Activated CD4-positive, alpha-beta memory T cell treated with anti-CD3 and anti-CD28 coated beads, Interleukin-2, amount 10 ng/mL, durations not matched to agents 7 days and 5 days (primary cell): ENCODE measurements at places on chromosomes 3 and 15. TPM values are rescaled to one million over a fixed set of nuclear protein-coding genes. Genes with fewer than 3 reads are reported as not detected.

The SUCNR1 gene
- total RNA-seq = not detected

The MESP1 gene
- 3.5 TPM for total RNA-seq

- peak; percentile 69 for DNase-seq
Measured at GRCh38 chr3:14806641-14807263, 12.0 kb upstream of the FGD5 start.

DNA sequence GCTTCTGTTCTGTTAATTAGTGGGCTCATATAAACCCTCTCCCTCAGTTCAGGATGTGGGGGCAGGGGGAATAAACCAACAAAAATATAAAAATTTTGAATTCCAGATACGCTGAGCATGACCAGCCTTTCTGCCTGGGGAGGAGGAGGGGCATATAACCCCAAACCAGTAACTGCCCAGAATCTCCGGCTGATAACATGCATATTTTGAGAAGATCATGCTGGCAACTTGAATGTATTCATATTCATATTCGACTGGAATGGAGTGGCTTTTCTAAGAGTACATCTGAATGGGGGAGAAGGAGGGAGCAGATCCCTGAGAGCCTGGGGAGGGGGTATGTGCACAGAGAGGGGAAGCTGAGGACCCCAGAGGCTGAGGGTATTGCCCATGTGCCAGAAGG, 54.5 kb upstream of the LCTL start:
- DNase-seq = no peak

DNA sequence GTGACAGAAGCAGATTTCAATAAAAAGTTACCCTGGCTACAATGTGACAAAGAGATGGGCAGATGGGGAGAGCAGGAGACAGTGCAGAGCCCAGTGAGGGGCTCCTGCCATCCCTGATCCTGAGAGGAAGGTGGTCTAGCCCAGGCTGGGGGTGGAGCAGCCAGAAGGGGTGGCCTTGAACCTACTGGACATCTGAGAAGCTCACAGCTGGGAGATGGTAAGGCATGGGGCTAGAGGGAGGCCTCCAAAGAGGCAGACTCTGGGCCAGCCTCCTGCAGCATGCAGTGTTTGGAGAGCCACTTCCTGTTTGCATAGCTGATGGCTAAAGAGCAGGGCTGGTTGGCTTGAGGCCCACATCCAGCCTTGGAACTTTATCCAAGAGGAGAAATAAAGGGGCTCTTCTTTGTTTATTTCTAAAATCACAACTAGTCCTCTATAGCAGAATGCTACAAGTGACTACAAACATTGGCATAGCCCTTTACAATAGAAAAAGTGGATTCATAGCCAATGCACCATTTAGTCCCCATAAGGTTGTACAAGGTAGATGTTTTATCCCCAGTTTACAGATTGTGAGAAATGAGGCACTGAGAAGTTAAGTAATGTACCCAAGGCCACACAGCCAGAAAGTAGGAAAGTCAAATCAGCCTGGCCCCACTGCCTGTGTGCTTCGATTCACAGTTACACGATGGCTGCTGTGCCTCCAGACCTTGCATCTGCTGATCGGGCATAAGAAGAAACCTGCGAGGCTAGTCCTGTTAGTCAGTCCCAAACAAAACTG, 4.6 kb downstream of the EFCC1 start:
- DNase-seq = no peak

DNA sequence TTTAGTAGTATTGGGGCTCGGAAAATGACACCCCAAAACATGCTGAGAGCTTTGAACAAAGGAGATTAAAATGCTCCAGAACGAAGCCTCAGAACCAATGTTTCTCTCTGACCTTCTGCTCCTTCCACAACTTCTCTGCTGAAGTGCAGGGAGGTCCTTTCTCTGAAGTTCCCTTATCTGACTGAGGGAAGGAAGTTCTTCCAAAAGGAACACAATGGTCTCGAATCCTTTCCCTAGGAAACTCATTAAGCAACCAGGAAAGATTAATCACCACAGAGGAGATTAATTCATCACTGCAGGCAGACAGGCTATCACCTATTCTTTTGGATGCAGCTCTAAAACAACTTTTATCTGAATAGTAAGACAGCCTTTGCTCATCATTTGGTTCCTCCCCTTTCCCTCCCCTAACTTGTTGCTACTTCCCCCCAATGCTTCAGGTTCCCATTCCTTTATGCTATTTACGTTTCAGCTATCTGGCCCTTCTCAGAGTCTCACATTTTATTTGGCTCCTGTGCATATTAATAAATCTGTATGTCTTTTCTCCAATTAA, 18.2 kb upstream of the WDR49 start:
- no peak for DNase-seq

The SNTN gene
- not detected for total RNA-seq

The HCLS1 gene
- total RNA-seq = 380 TPM

The BCL2A1 gene
- 14.1 TPM for total RNA-seq

DNA sequence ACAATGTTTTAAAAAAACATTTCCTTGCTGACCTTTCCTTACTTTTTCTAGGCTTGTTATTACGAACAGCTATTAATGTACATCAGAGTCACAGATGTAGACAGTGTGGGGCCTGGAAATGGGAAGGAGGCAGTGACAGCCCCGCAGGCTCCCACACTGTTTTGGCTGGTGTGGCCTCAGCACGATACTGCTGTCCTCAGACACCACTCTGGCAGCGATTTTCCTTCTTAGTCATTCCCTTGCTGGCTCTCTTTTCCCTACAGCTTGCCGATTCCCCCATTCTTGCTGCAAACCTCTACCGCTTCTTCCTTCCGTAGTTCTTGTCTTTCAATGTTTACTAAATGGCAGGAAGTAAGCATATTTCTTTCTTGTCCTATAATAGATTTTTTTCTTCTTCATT, 113.1 kb downstream of the ABI3BP start:
- no peak for DNase-seq

DNA sequence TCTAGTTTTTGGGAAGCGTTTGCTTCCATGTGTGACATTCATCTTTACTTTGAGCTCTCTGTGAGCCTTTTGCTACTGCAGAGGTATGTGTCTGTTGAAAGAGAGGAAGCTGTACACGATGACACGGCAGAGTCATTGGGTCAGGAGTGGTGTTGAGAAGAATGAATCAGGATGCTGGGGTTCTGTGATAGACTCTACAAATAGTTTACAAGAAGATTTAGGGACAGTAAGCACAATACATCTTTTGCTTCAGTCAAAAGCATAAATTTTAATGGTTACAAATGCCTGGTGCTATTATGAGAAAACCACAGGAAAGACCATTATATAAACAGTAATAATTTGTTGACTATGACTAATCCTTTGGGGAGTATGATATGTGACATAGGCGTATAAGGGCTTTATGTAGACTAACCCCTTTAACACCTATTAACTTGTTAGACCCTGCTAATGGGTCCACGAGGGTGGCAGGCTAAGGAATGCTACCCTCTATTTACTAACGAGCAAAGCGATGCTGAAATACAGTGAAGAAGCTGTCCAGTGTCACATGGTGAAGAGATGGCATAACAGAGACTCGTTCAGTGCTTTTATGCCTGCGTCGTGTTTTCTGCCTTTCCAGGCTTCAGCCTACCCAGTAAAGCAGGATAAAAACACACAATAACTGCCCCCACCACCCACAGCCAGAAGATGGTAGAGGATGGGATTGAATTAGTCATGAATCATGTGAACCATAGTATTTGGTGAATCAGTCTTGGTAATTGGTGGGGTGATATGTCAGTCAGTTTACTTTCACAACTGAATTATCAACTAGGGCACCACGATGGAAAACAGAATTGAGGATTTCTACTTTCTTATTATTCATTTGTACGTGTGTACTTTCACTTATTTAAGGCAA, 118.8 kb downstream of the LPP start:
- DNase-seq = no peak

DNA sequence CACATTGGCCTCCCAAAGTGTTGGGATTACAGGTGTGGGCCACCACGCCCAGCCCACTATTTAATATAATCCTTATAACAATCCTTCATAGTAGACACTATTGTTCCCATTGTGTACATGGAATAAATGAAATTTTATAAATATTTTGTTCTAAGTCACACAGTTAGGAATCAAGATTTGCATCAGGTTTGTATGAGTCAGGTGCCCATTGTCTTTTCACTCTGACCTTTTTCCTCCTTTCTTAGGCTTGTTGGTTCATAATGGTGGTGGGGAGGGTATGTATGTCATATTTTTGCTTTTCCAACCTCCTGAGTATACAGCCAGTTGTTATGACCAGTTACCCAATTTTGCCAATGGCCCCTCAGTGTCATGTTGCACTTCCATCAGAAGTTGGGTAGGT, 18.0 kb upstream of the SLC30A4 start:
- no peak for DNase-seq

The NR1I2 gene
- total RNA-seq = 0.13 TPM

The ROPN1 gene
- not detected for total RNA-seq

DNA sequence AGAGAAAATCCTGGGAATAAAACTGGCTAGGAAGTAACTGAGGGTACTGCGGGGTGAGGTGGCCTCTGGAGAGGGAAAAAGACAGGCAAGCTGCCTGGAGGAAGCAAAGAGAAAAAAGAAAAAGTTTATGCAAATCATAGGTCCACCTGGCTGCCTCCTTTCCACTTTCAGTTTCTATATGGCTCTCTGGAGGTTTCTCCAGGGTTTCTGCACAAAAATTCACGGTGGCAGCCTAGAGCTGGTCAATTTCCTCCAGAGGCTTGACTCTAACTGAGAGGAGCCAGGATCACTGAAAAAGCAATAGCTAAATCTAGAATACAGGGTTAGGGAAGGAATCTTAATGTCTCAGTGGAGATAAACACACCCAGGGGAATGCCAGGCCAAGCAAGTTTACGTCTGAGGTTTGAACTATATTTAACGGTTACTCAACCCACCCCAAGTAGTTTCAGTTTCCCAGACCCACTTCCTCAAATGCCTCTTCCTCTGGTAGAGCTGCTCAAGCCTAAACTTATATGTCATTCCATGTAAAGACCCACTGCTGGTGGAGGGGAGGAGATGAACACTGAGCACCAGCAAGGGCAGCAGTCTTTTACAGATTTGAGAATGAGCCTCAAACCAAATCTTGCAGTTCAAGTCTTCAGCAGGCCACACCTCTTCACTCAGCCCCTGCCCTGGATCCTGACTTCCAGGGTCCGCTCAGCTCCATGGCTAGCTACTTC, 5.7 kb downstream of the LYSMD2 start:
- peak; percentile 33 for DNase-seq

The NANOGP8 gene
- total RNA-seq = not detected

- DNase-seq = no peak
Measured at GRCh38 chr15:72289597-72290325, 17.4 kb upstream of the PARP6 start.

The ISG20 gene
- 338 TPM for total RNA-seq

The PPP1R14D gene
- not detected for total RNA-seq

- no peak for DNase-seq
Measured at GRCh38 chr3:149605902-149606301, 51.9 kb downstream of the WWTR1 start.

GRCh38 chr3:190375671-190376070, 12.3 kb upstream of the CLDN16 start:
- no peak for DNase-seq

DNA sequence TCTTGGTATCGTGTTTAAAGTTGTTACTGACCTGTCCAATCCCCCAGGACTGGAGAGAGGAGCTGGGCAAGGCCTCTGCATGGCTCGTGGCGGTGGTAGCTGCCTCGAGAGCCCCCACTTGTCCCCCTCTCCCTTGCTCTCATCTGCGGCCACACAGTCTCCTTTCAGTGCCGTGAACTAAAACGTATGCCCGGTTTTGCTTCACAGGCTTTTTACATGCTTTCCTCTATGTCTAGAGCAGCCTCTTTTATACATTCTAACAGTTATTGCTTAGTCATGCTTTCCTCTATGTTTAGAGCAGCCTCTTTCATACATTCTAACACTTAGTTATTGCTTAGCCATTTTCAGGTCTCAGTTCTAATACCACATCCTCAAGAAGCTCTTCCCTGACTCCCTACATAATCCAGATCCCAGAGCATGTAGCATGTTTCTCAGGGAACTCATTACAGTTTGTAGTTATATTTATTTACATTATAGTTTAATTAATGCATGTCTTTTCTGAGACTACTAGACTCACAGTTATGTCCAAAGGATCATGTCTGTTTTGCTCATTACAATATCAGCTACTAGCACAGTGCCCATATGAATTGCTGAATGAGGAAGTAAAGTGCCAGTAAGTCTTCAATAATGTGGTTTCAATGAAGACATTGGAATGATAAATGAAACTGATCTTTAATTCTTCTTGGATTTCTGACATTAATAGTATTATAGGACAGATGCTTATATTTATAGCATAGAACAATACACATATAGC, 66.5 kb upstream of the TBL1XR1 start:
- no peak for DNase-seq

- DNase-seq = peak; percentile 36
Measured at GRCh38 chr3:184284696-184285095, 8.9 kb downstream of the ECE2 start.

The CNTN4 gene
- not detected for total RNA-seq

GRCh38 chr15:62771234-62771633, 271.3 kb upstream of the TPM1 start:
- DNase-seq = no peak

- DNase-seq = no peak
Measured at GRCh38 chr3:196686436-196686835, 25.6 kb downstream of the CEP19 start.

DNA sequence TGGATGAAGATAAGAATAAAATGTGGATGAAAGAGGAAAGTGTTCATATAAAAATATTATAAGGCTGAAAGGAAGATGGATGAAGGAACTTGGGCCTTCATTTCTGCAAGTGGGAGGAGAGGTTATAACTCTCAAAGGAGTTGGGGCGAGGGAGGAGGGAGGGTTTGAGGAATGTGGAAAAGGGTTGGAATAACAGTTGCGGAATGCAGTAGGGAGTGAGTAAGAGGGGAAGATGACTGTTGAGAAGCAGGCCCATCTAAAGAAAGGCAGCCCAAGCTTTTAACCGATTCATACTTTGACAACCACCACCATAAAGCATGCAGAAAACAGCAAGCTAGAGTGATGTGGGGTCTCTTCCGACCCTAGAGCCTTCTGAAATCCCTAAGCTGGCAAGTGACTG, 8.3 kb upstream of the TM4SF4 start:
- no peak for DNase-seq

- DNase-seq = peak; percentile 51
Measured at GRCh38 chr3:27632431-27633223, 89.5 kb downstream of the EOMES start.

The GOLGA6D gene
- not detected for total RNA-seq

The HMG20A gene
- 45.1 TPM for total RNA-seq

DNA sequence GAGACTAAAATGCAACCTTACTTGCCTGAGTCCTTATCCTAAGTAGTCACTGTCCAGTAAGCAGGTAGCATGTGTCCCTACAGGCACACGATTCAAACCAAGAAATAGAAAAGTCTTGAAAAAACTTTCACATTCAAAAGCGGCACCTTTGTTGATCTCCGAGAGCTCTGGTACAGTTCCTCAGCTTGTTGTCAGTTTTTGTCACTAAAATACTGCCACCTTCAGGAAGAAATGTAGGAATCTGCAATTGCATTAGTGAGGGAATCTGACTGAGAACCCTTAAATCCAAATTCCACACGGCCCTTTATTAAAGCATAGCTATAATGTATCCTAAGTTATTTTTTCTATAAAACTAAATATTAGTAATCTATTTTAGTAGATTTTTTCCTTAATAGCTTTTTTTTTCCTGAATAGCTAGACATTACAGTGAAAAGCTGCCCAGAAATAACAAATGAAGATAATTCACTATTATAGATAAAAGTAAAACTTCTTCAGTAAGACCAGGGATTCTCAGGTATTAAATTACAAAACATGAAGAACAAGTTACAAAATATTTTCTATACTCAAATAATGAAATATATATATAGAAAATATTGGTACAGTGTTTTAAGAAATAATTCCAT, 44.0 kb downstream of the CCDC54 start:
- DNase-seq = no peak

The RPLP1 gene
- total RNA-seq = 1,535 TPM

- no peak for DNase-seq
Measured at GRCh38 chr3:10986592-10986991, 6.0 kb upstream of the SLC6A1 start.

The SQOR gene
- total RNA-seq = 142 TPM
